ENCODE measurements at places on chromosomes 4 and X.

DNA sequence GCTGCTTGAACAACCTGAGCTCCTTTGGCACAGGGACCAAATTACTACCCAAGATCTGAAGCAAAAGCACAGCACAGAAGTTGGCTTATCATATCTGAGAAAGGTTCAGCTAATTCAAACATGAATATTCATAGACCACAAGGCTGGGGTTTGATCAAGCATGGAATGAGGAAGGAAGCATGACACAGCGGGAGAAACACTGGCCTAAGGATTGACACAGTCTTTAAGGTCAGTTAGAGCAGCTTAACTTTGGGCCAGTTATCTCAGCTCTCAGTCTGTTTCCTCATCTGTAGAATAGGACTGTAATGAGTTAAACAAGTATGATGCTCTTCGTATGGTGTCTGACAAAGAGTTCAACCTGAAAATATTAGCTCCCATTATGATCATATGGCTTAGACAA, 88.5 kb upstream of the CBR4 start:
- DNase-seq: no peak

- DNase-seq: no peak
Observed at GRCh38 chr4:683982-684622, 4.8 kb downstream of the SLC49A3 start.

- DNase-seq: no peak
Observed at GRCh38 chr4:139655116-139655515, 10.5 kb upstream of the MGST2 start.

- DNase-seq: no peak
Observed at GRCh38 chr4:18582841-18583240, 561.3 kb upstream of the LCORL start.

DNA sequence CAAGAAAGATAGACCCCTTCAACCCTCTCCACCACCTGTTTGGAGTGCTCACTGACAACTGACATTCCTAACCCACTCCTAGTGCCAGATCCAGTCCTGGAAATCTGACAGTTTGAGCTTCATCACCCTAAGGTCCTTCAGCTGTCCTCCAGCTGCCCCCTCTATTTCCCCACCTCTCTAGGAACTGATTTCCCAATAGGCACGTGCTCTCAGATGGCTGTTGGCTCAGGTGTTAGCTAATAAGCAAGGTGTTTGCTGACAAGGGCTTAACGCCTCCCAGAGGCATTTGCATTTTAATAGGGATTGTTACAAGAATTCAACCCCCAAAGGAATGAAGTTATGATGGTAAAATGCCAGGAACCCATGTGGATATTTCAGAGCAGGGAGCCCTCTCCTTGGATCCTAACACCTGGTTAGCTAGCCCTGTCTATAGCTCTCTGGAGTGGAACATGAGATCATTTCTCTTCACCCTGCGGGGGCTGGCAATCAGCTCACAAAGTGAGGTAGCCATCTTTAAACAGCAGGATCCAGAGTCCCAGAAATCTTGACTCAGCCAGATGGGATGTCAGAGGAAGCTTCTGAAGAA, 348.5 kb upstream of the SFRP2 start:
- DNase-seq: no peak

DNA sequence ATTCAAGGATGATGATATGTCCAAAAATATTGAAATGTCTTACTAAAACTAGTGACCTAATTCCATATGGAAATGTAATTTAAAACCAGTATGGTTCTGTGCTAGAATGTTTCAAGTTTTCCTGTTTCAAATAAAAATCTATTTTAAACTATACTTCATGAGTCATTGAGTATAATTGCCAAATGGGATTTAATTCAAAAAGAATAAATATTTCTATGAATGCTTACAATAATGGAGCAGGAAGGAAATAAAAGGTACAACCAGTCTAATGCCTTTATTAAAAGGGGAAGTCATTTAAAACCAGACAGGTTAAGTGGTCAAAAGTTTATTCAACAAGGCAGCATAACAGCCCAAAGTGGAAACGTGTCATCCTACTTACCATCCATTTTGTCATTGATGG, 2347.1 kb downstream of the PCDH7 start:
- no peak for DNase-seq

All from T-helper 9 cell (primary cell).